ENCODE measurements at places on chromosomes 16 and 17. TPM values are rescaled to one million over a fixed set of nuclear protein-coding genes. Genes with fewer than 3 reads are reported as not detected.

Gene SYT17
- not detected for polyA plus RNA-seq

Gene TBC1D3H
- polyA plus RNA-seq: not detected

Gene DHRS7C
- not detected for polyA plus RNA-seq

Gene ZNF423
- 0.22 TPM for polyA plus RNA-seq

DNA sequence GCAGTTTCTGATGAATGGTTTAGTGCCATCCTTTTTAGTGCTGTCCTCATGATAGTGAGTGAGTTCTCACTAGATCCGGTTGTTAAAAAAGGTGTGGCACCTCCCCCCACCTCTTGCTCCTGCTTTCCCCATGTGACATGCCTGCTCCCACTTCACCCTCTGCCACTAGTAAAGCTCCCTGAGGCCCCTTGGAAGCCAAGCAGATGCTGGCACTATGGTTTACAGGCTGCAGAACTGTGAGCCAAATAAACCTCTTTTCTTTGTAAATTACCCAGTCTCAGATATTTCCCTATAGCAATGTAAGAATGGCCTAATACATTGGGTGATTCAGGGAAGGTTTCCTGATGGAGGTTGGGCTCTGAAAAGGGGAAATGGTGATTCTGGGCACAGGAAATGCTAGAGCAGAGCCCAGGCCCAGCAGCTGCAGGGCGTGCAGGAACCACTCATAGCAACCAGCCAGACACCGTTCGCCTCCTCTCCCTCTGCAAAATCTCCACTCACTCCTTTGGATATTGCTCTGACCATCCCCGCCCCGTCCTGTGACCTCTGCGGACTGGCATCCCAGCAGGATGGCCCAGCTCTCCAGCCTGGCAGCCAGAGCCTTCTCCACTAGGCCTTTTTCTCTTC is 2.6 kb upstream of the ADORA2B start:
- DNase-seq: no peak

GRCh38 chr17:6019959-6020358 is 50.2 kb upstream of the WSCD1 start:
- no peak for DNase-seq

DNA sequence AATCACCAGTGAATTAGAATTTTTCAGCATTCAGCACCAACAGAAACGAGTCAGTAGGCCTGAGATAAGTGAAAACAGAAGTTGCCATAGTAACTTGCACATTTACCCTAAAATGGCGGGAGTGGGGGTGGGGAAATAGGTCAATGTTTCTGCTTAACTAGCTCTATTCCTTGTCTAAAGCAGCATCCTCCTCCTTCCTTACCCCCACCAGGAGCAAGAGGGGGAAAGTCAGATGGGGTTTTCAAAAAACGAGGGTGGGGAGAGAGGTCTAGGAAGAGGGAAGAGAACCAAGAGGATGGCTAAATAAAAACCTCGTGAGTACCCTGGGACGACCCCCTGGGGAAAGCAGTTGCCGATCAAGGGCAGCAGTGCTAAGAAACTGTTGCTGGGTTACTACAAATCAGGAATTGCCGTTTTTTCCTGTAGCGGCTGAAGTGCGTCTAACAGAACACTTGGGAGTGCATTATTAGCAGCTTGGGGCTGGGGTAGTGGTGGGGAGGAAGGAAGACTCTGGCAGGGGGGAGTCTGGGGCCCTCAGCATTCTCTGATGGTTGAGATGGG is 34.4 kb upstream of the MNT start:
- no peak for DNase-seq

DNA sequence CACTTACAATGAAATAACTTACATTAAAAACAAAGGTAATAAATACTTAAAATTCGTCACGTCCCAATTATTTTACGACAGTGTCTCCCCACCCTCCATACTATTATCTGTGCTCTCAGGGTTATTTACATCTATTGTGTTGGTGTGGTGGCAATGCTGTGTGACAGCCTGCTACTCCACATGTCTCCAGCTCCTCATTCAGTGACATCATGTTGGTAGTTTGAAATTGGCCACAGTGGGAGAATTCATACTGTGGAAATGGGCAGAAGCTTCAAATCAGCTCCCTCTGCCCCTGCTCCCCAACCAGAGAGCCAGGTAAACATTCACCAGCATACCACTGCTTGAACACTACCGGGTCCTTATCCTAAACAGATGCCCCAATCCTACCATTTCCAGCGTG is 6.3 kb downstream of the TNS4 start:
- DNase-seq: no peak

- no peak for DNase-seq
These were observed 23.4 kb downstream of the GJD3 start for GRCh38 chr17:40340880-40341807.

GRCh38 chr16:12002447-12003006 is 26.0 kb downstream of the SNX29 start:
- DNase-seq: no peak

- DNase-seq: no peak
These were observed 21.0 kb downstream of the ACE start for GRCh38 chr17:63497708-63498483.

DNA sequence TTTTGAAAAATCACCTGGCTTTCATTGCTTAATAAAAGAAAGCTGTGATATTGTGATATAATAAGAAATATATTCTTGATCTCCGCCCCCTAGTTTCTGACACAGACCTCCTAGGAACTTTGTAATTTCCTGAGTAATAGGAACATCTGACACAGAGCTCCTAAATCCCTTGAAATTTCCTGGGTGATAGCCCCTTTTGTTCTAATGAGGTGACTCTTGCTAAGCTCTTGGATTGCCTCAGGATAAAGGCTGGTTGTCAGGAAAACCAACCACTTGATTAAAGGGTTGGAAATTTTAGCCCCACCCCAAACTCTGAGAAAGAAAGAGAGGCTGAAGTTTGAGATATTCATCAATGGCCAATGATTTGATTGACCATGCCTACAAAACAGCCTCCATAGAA is 326.4 kb upstream of the KIF2B start:
- DNase-seq: no peak

Measured in BJ (cell line).